ENCODE measurements at places on chromosomes 5 and 9.

DNA sequence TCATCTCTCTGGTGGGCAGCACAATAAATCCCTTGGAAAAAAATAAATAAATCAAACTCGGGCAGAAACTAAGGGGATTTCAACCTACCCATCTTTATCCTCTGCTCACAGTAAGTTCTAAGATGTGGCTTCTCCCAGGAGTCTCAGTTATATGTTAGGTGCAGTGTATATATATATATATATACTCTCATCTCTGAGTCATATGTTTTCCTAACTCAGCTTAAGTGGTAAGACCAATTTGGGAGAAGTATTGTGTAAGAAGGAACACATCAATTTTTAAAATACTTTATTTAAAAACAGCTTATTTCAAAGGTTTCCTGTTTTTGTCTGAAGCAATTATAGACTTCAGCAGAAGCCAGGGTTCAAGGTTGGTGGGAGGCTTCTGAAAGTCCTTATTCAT is 20.3 kb upstream of the OSMR start:
- DNase-seq, result no peak

GRCh38 chr5:147853372-147853987 is 22.0 kb upstream of the SPINK1 start:
- no peak for DNase-seq

- no peak for DNase-seq
These were observed 59.5 kb upstream of the TMEM215 start for GRCh38 chr9:32723789-32724325.

GRCh38 chr5:102958481-102959011 is 161.4 kb downstream of the GIN1 start:
- peak; percentile 24 for DNase-seq
